ENCODE measurements at places on chromosomes 1 and 21.

DNA sequence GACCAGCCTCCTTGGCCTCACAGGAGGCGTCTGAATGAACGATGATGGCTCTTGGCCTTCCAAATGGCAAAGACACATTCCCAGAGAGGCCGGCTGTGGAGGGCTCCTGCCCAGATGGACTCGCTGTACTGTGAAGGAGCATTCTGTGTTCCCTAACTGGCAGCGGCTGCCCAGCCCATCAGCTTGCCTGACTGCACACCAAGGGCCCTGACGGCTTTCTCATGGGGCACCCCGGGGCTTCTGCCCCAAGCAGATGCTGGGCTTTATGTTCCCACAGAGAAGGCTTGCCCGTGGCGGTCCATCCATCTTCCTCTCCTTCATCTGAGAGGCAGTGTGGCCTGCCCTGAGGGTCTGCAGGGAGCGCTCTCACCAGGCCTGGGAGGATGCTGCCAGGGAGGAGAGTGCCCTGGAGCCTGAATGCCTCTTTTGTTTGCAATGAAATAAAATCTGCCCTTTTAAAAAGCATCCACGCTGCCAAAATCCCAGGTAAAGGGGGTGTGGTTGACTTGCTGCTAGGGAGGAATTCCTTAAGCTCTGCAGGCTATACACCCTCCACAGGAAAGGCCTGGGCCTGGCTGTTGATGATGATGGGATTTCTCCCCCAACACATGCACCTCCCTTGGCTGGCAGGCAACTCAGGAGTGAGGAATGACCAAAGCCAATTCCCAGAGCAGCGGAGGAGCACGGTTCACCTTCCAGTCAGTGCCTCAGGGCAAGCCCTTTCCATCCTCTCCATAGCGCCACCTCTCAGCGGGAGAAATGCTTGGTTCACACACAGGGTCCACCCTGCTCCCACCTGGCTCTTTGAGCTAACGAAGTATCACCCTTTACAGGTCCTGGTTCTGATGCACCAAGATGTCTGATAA is 84.6 kb upstream of the SSX2IP start:
- no peak for DNase-seq

- no peak for DNase-seq
Observed at GRCh38 chr21:34147792-34148418, 74.5 kb downstream of the MRPS6 start.

GRCh38 chr1:183863852-183864251 is 58.9 kb downstream of the RGL1 start:
- no peak for DNase-seq

DNA sequence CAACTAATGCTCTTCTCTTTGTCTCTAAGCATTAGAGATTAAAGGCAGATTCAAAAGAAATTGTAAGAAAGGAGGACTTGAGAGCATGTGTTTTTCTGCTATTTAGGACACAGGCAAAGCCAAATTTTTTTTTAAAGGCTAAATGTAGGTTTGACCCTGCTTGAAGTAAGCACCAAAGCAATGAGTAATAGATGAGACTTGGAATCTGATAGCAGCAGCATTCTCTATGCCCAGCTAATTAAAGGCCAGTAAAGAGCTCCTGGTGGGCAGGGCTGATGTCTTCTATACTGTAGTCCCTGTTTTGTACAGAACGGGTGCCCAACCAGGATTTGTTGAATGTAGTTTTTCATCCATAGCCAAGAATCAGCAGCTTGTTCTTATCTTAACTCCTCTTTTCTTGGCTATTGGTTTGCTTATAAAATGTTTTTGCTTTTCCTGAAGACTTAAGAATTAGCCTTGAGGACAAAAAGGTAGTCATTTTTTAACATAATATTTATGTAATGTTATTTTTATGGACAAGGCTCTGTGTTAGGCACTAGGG is 179.6 kb downstream of the LMO4 start:
- no peak for DNase-seq

- DNase-seq = no peak
Observed at GRCh38 chr1:10384219-10384618, 14.6 kb upstream of the PGD start.

DNA sequence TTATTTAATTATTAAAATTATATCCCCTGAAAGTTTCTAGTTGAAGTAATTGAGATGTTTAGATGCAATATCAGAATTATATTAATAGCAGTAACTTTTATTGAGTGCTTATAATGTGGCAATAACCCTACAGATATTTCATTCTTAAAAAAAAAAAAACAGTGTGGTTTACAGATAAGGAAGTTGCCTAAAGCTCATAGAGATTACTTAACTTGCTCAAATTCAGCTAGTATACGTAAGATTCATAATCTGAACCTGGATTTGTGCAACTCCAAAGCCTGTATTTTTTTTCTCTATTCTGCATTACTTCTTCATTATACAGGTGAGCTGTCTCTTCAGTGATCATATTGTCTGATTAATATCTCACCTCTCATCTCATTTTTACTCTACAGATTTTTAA is 156.0 kb upstream of the PTBP2 start:
- DNase-seq = no peak

DNA sequence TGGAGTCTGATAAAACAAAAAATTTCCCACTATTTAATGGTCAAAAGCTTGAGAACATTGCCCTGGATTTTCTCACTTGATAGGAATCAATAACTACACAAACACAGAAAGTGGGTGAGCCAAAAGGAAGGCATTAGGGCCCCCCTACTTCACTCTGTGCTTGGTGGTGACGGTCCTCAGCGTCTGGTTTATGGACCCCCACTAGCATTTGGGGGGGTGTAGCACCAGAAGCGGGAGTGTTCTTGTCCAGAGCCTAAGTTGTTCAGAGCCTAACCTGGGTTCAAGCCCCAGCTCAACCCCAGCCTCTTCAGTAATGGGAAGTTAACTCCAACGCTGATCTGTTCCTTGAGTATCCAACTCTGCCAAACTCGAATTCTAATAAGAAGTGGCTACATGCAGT is 33.1 kb downstream of the STPG1 start:
- DNase-seq = no peak

GRCh38 chr1:42886046-42886739 is 39.8 kb downstream of the ZNF691 start:
- no peak for DNase-seq

GRCh38 chr1:105138458-105138893 is 1388.8 kb downstream of the AMY1C start:
- no peak for DNase-seq

DNA sequence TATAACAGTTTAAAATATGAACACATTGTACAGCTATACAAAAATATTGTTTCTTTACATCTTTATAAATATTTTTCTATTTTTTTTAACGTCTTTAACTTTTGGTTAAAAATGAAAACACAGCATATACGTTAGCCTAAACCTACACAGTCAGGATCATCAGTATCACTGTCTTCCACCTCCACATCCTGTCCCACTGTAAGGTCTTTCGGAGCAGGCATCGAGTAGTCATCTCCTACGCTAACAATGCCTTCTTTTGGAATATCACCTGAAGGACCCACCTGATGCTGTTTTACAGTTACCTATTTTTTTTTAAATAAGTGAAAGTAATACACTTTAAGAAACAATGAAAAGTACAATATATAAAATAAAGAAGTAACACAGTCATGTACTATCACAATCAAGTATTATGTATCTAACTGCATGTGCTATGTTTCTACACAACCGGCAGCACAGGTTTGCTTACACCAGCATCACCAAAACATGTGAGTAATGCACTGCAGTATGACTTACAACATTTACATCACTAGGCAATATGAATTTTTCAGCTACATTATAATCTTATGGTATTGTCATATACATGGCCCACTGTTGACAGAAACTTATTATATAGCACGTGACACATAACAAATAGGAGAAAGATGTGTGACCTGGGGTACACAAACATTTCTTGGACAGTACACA is 254.4 kb downstream of the AKT3 start:
- no peak for DNase-seq

GRCh38 chr1:231093156-231093922 is 53.3 kb upstream of the FAM89A start:
- DNase-seq = no peak

GRCh38 chr1:220176540-220176939 is 82.6 kb downstream of the IARS2 start:
- no peak for DNase-seq

DNA sequence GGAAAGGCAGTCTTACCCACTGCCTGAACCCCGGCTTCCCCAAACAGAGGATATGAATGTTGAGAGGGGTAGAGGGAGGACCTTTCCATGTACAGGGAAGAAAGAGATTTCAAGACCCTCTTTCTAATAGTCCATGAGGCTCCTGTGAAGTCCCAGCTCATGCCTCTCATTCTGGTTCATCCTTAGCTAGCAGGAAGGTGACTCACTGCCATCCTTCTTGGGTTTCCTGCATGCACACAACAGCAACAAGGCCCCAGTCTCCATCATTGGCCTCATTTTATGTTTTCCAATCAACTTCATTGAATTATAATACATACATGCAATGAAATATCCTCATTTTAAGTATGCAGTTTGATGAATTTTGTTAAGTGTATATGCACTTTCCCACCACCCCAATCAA is 46.2 kb downstream of the SYT2 start:
- DNase-seq = no peak

DNA sequence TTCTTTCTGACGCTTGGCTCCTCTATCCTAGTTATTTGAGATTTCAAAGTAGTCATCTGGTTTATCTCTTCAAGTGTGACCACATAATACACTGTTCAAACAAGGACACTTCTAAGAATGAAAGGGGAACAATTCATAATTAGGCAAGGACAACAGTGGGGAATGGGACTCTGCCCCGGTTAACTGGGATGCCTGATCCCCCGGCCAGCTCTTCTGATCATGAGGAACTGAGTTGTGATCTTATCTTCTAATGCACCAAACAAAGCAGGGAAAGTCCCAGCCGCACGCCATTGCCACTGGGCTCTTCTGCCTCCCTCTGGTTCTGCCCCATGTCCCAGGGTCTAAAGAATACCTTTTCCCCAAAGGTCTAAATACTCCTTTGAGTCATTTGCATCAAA is 158.2 kb upstream of the IRF2BP2 start:
- no peak for DNase-seq

GRCh38 chr1:65503427-65503826 is 83.0 kb downstream of the LEPR start:
- DNase-seq = no peak

DNA sequence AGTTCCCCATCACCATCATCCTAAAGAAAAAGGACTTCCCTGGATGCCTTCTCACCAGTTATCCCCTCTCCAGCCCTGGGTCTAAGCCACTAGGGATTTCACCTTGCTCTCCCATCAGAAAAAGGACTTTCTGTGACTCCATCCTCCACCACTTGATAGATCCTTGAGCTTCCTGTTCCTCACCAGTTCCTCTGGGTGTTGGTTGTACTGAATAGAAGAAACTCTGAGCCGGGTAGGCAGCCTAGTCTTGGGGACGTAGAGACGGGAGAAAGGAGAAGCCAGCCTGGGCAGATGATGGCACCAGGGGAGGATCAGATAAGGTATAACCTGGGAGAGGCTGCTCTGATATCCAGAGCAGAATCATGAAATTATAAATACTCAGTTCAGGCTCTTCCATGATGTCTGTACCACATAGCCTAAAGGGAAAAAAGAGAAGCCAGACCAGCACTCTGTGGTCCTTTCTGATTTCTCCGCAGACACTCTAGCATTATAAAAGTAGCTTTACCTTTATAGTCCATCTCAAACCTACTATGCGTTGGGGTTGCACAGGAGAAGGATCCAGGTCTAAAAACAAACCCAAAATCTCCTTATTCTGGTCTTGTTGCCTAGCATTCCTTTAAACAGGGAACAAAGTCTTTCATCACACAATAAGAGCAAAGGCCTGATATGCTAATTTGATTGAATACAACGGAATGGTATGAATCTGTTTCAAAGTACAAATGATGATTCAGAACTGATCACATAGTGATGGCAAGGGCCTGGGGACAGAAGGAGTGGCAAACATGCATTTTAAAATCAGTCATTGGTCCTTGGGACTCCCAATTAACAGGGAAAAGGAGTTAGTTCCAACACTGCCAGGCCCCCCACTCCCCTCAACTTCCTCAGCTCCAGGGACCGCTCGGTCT is 1.2 kb upstream of the CD34 start:
- DNase-seq = no peak

GRCh38 chr1:65332821-65333220 is 23.5 kb downstream of the DNAJC6 start:
- no peak for DNase-seq

DNA sequence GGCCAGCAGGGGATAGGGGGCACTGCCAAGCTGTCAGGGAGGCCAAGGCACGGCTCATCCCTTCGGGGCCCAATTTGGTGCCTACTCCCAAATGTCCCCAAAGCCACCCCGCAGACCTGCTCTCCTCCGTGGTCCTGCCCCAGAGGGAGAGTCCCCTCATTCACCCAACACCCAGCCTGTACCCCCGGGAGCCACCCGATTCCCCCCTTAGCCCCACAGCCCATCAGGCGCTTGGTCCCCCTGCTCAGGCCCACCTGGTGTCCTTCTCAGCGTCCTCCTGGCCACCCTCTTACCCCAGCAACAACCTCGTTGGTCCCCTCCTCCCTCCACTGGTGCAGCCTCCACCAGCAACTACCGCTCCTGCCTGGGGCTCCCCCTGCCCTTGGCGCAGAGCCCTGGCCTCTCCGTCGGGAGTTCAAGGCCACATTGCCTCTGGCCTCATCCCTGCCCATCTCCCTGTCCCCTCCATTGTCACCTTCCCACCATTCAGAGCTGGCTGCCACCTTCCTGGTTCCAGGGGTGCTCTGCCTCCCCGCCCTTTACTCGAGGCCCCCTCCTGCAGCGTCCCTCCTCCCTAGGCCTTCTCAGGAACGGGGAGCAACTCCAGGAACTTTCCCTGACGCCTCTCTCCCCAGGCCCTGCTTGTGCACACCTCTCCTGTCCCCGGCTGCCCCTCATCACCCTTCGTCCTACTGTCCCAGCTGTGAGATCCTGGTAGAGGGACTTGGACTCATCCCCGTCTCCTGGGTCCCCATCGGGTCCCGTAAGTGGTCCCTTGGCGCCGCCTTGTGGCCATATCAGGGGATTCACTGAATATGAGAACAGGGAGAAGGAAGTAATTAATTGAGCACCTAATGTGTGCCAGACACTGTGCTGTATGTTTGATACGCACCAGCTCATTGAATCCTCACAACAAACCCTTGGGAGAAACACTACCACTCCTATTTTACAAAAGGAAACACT is 73.9 kb downstream of the RAP1GAP start:
- peak; percentile 9 for DNase-seq

- DNase-seq = peak; percentile 91
Observed at GRCh38 chr1:28648008-28648473, 359 bp upstream of the RNU11 start.

DNA sequence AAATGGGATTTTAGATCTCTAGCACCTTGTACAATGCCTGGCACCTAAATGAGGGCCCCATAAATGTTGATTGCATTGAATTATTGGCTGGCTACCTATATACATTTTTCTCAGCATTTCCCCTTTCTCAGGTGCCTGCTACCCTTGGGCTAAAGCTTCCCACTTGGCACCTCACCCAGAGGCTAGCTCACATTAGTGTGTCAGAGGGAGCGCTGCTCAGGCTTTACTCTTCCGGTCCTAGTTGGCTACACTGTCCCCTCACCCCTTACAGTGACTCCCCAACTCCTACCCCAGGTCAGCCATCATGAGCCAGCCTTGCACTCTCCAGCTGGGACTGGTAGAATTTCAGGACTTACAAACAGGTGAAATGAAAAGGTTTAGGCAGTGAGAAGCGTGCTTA is 9.5 kb downstream of the TRAF5 start:
- DNase-seq = no peak

All from naive thymus-derived CD8-positive, alpha-beta T cell (primary cell).